ENCODE measurements at places on chromosomes 4 and X. TPM values are rescaled to one million over a fixed set of nuclear protein-coding genes. Genes with fewer than 3 reads are reported as not detected.

Gene ADH1C
- total RNA-seq = not detected

Gene PCDH7
- 0.38 TPM for total RNA-seq

Gene STPG2
- not detected for total RNA-seq

Gene SPANXA1
- not detected for total RNA-seq

Gene CHRDL1
- total RNA-seq = not detected

DNA sequence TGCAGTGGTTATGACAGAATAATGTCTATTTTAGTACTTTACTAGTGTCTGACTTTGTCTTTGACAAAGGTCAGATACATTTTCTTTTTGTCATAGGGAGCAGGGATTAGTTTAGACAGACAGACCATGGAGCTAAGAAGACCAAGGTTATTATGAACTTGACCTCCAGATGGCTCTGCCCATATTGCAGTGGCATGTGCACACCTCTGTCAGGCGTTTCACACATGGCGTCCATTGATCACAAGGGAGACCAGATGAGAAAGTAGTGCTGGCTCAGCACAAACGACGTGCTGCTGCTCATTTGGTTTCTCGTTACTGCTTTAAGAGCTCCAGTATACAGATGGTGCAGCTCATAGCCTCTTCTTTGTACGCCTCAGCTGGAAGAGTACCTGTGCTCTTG is 56.3 kb upstream of the HPSE start:
- DNase-seq = no peak

GRCh38 chr4:97548943-97549583 is 594.2 kb downstream of the STPG2 start:
- DNase-seq = no peak

DNA sequence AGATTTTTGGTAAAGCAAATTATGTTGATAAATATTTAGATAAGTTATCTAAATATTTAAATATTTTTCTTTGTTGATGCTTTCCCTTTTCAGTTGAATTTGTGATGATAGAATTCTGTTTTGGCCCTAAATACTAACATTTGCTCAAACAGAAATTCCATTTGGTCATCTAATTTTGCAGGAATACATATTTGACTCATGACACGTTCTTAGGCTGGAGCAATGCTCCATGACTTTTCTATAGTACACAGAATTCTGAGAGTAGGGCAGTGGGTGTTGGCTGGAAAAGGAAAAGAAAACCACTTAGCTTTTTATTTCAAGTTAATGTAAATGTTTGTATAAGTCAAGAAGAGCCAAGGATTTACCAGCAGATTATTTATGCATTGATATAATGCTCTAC is 58.6 kb upstream of the GK2 start:
- peak; percentile 71 for DNase-seq

GRCh38 chr4:164977243-164978164 is at the start of gene TRIM61:
Gene TRIM61 (minus strand): TSS chr4:164977657. CDS start chr4:164970002, 7,655 bp downstream.
- DNase-seq = no peak

GRCh38 chr4:12926189-12927066 is 557.7 kb downstream of the RAB28 start:
- no peak for DNase-seq

DNA sequence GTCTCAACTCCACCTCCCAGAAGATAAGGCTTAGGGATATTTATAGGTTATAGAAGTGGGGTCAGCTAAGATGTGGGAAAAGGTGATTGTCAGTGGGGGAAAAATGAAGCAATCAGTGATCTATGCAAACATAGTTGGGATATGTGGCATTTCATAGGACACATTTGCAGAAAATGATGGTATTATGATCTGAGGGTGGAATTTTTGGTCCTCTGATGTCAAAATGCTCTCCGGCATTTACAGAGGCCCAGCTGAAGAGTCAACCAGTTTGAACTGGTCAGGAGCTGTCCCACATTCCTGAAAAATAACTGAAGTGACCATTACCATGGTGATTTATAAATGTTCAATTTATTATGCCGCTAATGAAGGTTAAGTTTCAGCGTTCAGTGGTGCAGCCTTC is 12.2 kb upstream of the HPGD start:
- DNase-seq = no peak

- peak; percentile 67 for DNase-seq
Observed at GRCh38 chr4:151099976-151100417, 569 bp downstream of the RPS3A start.

- DNase-seq = no peak
Observed at GRCh38 chrX:8089141-8089540, 81.9 kb downstream of the VCX2 start.

DNA sequence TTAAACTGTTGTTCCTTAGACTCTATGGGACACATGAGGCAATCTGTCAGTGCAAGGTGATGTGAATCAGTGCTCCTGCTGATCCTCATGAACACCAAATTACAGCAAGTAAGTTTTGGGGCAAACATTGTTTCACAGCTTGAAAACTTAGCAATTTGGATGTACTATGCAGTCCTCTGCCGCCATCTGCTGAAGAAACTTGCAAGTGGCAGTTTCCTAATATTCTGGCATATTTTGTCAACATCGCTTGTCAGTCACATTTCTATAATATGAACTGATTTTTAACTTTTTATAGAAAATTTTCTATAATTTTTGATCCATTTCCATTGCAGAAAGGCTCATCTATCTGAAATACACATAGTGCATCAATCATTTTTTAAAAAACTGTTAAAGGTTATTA is 56.3 kb downstream of the ZAR1 start:
- peak; percentile 67 for DNase-seq

- DNase-seq = no peak
Observed at GRCh38 chrX:11968991-11969390, 169.3 kb upstream of the FRMPD4 start.

GRCh38 chr4:1863297-1864033 is 7.5 kb upstream of the LETM1 start:
- no peak for DNase-seq

All from GM23248 (cell line).